ENCODE measurements at places on chromosomes 12 and 14.
A peak's percentile ranks its signal among the peaks of the same experiment; 100 is the strongest.

DNA sequence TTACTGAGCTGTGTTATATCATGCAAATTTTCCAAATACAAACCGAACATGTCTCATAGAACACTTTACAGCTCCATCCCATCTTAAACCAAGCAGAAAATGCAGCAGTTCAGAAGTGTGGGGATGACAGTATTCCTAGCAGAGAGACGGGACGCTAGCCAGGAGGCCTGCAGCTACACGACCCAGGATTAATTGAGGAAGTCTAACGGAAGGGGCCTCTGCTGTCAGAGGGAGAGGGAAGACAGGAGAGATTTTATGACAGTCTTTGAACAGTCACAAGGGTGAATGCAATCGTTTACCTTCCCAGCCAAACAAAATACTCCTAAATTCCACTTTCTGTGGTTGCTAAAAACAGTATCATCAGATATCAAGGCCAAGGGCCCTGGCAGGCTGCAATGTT, 261.9 kb downstream of the TMEM132D start:
- no peak for DNase-seq

GRCh38 chr12:67928621-67929383, 60.4 kb upstream of the IFNG-AS1 start:
- no peak for DNase-seq

DNA sequence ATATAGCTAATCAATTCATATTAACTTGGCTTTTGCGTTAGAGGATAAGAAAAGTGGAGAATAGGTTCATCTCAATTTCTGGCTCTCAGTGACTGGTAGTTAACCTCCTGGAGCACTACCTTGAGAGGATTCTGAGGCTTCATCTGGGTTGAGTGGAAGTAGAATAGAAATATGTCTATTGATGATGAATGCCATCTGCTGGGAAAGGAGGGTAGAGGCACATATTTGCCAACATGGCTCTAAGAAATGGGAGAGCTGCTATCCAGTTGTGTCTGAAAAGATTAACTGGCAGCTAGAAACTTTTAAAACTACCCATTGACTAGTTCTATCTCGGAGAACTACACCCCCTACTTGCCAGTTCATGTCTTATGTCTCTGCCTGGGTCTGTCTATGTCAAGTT, 530.1 kb downstream of the NRXN3 start:
- no peak for DNase-seq

DNA sequence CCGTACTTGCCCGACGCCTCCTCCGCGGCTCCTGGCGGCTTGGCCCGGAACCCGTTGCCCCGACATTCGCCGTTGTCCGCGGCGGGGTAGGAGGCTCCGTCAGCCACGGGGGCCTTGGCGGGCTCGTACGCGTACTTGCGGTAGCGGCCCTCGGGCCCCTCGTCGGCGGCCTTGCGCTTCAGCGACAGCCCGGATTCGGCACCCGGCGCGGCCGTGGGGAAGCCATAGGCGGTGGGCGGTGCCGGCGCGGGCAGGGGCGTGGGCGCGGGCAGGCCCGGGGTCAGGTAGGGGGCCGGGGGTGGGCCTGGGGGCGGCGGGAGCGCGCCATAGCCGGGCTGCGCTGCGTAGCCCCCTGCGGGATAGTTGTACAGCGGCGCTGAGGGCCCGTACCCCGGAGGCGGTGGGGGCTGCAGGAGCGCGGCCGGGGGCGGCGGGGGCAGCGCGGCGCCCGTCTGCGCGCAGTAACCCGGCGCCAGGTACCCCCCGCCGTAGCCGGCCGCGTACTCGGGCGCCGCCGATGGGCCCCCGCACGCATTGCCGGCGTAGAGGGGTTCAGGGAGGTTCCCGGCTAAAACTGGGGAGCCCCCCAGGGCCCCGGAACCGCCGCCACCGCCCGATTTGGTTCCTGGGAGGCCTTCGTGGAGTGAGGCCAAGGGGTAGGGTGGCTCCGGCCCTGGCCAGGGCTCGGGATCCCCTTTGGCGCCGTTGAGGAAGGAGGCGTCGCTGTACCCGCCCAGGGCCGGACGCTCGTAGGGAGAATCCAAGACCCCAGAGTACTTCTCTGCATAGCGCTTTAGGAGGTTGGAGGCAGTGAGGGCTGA, 26.9 kb downstream of the FIGNL2 start:
- no peak for DNase-seq

DNA sequence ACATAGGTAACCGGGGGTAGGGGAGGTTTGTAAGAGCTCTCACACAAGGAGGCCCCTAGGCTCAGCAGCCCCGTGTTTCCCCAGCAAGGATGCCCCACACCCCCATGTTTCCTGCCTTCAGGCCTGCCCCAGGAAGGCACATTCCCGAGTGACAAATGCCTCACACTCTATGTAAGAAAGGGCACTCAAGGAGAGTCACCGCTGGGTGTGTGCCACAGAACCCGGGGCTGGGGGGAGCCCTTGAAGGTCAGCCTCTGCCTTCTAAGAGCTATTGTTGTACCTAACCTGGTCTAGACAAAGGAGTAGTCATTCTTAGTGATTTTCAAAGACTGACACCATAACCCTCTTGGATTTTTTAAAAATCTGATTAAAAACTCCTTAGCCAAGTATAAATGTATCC, 333.6 kb downstream of the DPF3 start:
- DNase-seq: no peak

- no peak for DNase-seq
Measured at GRCh38 chr12:104683831-104684503, 227.2 kb downstream of the CHST11 start.

DNA sequence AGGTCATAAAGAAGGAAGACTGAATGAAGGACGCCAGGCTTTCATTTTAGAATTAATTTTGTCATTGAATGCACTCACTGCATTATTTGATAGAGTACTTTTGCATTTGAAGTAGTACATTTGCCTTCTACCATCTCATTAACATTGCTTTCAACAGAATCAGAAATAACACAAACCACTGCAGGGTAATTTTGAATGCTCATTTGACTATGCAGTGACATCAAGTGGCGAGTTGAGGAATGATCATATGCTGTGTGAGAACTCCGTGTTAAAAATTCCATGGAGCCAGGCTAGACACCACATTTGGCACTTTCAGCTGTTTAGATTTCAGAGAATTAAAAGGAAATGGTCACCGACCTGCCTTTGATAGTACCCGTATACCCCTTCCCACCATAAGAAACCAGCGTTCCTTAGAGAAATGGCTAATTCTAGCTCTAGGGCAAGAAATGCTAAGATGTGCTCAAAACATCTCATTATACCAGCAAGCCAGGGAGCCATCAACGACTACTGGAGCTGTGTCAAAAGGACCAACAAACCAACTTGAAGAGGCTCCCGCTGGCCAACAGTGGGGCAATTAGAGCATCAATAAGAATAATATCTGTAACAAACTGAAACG, 16.5 kb downstream of the HEBP1 start:
- DNase-seq: peak; percentile 30

- DNase-seq: no peak
Measured at GRCh38 chr14:98976271-98976670, 295.7 kb downstream of the BCL11B start.

DNA sequence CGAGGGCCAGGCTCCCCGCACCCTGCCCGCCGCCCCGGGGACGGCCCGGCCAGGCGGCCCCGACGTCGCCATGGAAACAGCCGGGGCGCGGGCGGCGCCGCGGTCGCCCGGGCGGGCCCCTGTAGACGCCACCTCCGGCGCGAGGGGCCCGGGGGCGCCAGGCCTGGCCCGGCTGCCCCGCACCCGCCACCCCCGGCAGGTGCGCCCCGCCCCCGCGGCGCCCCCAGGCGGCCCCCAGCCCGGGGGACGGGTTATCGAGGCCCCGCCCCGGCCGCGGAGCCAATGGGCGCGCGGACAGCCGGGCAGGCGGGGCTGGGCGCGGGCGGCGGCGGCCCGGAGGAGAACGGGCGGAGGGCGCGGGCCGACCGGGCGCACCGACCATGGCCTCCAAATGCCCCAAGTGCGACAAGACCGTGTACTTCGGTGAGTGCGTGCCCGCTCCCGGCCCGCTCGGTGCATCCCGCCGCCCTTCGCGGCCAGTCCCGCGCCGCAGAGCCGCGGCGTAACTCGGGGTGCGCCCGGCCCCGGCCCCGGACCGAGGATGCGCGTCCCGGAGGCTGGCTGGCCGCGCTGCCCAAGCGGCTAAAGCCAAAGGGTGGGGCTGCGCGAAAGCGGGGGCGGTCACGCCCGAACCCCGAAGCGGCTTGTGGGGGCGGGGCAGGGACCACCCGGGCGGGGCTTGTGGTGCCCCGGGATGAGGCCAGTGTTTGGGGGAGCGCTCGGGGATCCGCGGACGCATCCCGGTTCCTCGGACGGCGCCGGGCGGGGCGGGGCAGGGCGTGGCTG, at the start of gene CRIP2:
CRIP2 (plus strand) TSS at position 339 of the 786 bp plus-strand sequence; CDS start at position 381, 42 bp downstream.
- peak; percentile 21 for DNase-seq
